Mucosa of descending colon (tissue), 3 donors: ENCODE measurements at places on chromosomes 11 and 22. TPM values are rescaled to one million over a fixed set of nuclear protein-coding genes. Genes with fewer than 3 reads are reported as not detected.

GRCh38 chr11:103898065-103898464 is 138.4 kb upstream of the DDI1 start:
- DNase-seq: no peak

DNA sequence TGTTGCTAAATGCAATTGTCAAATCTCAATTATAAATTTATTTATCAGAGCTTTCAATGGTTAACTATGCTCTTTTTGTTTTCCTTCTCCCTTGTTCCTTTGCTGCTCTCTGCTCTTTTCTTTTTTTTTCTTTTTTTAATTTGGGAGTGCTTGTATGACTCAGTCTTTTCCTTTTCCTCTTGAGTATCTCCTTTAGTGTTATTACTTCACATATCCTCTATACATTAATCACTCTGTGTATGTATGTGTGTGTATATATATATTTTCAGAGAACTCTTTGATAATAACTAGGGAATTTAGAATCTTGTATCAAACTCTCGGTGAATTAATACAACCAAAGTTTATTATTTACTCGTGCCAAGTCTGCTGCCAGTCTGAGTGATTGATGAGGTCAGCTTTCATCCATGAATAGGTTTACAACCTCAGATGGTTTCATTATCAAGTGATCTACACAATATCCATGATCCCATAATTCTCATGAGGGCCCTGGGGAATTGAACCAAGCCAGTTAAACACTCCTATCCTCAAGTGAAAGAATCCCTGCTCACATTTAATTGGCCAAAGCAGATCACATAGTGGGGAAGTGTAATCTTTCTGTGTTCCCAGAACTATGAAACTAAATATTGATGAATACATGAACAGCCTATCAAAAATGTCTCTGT is 743.4 kb upstream of the CNTN5 start:
- DNase-seq: no peak

The PRR33 gene
- not detected for total RNA-seq

- no peak for DNase-seq
Measured at GRCh38 chr11:6402061-6402470, 11.8 kb downstream of the SMPD1 start.

- DNase-seq: no peak
Measured at GRCh38 chr11:42646959-42647358, 664.8 kb upstream of the API5 start.

DNA sequence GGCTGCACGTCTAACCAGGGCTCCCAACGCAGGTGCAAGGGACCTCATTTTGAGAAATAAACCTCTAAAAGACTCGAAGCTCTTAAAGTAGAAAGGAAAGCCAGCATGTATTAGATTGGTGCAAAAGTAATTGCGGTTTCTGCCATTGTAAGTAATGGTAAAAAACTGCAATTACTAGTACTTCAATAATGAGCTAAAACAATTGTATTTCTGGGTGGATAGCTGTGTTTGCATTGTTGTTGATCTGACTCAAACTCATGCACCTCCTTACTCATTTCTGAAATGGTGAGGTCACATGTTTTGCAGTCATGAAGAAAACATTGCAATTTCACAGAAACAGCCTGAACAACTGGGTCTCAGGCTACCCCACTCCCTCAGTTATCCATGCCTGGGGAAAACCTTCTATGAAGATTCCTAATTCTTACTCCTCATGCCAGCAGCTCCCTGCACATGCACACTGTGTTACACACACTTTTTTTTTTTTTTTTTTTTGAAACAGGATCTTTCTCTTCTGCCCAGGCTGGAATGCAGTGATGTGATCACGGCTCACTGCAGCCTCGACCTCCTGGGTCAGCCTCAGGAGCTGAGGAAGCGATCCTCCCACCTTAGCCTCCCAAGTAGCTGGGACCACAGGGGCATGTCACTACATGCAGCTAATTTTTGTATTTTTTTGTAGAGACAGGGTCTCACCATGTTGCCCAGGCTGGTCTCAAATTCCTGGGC is 24.6 kb downstream of the VWCE start:
- no peak for DNase-seq

The OR4D5 gene
- total RNA-seq: 2.1 TPM

- no peak for DNase-seq
Measured at GRCh38 chr22:26889802-26890201, 232.4 kb downstream of the MIAT start.

The SLC22A12 gene
- total RNA-seq: not detected

DNA sequence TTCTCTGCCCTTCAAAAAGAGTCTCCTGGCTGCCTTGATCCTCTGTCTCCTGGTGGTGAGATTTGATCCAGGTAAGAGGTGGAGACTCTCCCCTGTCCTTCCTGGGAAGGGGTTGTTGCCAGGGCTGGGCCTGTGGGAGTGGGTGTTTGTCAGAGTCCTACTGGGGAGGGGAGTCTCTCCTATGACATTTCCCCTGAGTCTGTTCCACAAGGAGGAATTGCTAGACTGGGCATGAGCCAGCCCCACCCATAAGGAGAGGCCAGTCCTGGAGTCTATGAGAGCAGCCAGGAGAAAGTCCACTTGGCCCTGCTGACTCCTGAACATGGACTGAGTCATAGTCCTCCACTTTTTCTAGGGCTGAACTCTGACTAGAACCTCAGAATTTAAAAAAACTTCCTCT is 7.4 kb downstream of the PEX26 start:
- DNase-seq: peak; percentile 76

The DEPDC7 gene
- 7.4 TPM for total RNA-seq

The GAS2 gene
- 2.8 TPM for total RNA-seq

DNA sequence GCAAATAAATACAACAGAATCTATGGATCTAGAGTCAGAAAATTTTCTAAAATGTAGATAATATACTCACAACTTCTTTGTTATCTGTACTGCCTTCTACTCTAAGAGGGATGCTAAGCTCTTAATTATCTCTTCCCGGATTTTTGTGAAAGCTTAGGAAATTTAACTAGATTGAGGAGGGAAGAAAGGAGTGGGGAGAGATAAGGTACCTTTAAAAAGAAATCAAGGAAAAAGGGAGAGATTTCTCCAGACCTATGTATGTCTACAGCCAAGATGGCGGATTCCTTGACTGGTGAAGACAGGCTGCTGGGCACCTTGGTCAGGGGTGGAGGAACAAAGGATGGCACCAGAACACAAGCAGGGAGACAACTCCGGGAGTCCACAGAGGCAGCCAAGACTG is 23.0 kb downstream of the ZNF280B start:
- no peak for DNase-seq

- no peak for DNase-seq
Measured at GRCh38 chr11:22666325-22666687, at the start of gene GAS2. TSS of gene GAS2 (plus strand) at chr11:22666611. CDS start at chr11:22674870, 8,259 bp downstream.

- no peak for DNase-seq
Measured at GRCh38 chr11:64885367-64886286, 7.2 kb upstream of the EHD1 start.

- no peak for DNase-seq
Measured at GRCh38 chr11:1000357-1001278, 35.9 kb downstream of the MUC6 start.

DNA sequence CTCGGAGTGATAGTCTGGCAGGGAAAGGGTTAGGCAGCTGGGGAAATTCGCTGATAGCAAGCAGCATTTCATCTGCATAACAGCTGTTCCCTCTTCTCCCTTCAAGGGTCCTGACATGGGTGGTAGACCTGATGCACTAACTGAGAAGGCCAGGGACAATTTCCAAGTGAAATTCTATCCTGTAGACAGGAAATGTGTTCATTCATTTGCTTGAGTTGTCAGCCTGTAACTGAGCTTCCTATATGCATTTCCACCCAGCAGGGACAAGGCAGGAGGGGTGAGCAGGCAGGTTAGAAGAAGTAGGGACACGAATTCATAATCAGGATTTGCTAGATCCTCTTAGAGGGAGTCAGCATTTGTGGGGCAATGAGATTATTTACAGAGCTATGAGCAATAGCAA is 154.3 kb upstream of the NCAM1 start:
- DNase-seq: no peak

DNA sequence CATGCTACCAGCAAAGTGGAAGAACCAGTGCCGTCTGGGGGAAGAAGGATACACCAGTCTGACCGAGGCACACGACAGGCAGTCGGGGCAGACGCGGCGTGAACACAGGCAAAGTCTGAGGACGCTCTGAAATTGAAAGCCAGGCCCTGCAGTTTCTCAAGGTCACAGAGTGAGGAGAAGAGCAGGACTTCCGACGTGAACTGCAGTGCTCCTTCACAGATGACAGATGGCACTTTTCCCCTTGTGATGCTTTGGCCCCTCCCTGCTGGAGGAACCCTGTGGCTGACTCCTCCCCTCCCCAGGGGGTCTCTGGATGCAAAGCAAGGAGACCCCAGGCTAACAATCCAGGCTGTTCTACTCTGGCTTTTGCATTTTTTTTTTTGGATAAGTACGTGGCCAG is 19.6 kb upstream of the JAM3 start:
- DNase-seq: no peak

DNA sequence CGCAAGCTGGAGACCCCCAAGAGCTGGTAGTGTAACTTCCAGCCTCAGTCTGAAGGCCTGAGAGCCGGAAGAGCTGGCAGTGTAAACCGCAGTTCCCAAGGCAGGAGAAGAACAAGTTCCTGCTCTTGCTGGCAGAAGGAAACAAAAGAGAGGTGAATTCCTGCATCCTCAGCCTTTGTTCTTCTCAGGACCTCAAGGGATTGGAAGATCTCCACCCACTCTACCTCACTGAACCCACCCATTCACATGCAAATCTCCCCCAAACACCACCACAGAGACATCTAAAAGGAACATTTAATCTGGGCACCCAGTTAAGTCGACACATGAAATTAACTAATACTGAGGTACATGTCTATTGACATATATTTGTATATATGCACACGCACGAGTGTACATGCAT is 1310.3 kb downstream of the TBC1D22A start:
- no peak for DNase-seq

DNA sequence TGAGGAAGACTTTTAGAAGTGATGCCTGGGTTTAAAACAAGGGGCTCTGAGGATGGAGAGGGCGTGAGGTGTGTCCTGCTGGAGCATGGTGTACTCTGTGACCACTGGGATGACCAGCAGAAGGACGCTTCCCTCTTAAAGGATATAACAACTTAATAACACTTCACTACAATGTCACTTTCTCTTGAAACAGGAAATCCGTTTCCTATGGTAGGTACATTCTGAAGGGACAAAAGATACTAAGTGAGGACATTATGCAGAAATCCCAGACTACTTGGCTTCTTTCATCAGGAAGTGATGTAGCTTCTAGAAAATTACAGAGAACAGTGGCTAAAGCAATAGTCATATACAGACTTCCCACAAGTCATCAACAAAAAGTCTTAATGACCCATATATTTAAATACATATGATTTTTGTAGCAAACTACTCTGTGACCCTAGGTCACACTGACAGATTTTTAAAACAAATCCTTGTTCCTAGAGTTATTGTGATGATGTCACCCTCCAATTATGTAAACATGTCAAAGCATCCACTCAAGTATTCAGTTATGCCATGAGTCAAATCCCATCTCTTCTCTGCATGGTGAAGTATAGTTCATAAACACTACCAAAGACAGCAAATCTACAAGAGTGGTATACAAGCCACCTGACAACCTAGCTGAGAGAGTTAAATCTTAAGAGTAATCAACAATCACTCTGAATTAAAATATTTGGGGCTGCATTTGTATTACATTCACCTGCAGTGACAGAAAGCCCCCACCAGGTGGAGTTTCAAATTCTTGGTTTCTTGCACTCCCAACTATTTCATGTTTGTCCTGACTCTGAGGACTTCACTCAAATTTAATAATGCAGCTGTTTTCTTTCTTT is 32.8 kb downstream of the PITPNB start:
- no peak for DNase-seq

DNA sequence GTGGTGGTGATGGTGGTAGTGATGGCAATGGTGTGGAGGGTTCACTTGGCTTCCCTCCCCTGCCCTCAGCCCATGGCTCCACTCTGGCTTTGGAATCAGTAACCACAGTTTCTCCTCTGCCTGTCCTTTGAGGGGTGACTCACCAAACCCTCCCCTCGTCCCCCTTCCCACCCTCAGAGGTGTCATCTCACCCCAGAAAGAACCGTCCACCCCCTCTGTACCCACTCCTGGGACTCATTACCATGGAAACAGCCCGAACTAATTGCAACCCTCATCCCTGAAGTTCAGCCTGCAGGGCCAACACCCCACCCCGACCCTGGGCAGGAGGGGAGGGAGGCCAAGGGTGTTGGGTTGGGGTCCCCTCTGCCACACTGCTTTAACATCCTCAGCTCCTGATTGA is 26.6 kb downstream of the PHLDB1 start:
- no peak for DNase-seq

DNA sequence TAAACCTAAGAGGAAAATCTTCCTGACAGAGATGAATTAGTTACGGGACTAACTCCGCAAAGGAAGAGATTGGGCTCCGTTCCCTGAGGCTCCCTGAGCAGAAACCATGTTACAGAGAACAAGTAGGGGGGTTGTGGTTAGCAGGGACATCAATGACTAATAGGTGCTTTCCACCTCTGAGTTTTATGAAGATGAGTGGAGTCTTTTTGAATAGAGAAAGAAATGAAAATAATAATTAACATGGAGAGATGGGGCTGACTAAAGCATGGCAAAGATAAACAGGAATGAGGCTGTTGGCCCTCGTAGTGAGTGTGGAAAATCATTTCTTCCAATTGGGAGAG is 47.5 kb upstream of the PICALM start:
- no peak for DNase-seq

The TREH gene
- total RNA-seq: 2.2 TPM

The APOA4 gene
- not detected for total RNA-seq

- DNase-seq: no peak
Measured at GRCh38 chr11:70763606-70764005, 365.3 kb downstream of the CTTN start.

GRCh38 chr11:125404811-125405790 is 91.0 kb downstream of the FEZ1 start:
- DNase-seq: peak; percentile 73
